HCEC 1CT (cell line): ENCODE measurements at places on chromosomes 6 and 20.

- DNase-seq = peak; percentile 21
Observed at GRCh38 chr6:107237992-107238660, 122.8 kb upstream of the BEND3 start.

- no peak for DNase-seq
Observed at GRCh38 chr6:13428583-13429405, 58.6 kb downstream of the GFOD1 start.

DNA sequence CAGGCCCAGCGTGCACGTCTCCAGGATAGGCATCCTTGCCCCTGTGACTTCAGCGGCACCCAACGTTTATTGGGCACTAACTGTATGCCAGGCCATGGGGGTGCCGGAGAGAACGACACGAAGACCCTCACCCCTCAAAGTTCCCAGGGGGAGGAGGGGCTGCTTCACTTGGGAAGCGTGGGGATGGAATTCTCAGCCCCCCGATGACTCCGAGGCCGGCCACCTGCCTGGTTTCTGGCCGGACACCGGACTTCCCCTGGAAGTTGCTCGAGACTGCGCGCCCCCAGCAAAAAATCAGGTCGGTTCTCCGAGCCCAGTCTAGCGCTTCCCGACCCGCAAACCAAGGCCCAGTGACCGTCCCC lies 275 bp upstream of the MAVS start:
- no peak for DNase-seq

DNA sequence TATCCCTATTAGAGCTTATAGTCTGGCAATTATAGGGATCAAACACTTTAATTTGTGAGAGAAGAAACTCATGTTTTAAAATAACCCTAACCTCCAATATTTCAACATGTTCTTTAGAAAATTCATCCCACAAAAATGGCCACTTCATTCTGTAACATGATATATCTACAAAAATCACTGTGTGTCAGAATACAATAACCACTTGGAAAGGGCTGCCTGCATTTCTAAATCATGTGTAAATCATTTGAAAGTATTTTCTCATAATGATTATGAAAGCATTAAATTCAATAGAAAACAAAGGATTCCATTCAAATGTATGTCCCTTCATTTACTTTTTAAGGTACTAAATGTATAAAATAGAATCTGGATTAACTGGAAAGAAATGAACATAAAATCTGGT lies 101.4 kb upstream of the NHSL1 start:
- DNase-seq = peak; percentile 90

GRCh38 chr20:58472273-58473018 lies 42.8 kb downstream of the APCDD1L start:
- DNase-seq = no peak

GRCh38 chr6:117985916-117986315 lies 78.9 kb downstream of the SLC35F1 start:
- DNase-seq = no peak

DNA sequence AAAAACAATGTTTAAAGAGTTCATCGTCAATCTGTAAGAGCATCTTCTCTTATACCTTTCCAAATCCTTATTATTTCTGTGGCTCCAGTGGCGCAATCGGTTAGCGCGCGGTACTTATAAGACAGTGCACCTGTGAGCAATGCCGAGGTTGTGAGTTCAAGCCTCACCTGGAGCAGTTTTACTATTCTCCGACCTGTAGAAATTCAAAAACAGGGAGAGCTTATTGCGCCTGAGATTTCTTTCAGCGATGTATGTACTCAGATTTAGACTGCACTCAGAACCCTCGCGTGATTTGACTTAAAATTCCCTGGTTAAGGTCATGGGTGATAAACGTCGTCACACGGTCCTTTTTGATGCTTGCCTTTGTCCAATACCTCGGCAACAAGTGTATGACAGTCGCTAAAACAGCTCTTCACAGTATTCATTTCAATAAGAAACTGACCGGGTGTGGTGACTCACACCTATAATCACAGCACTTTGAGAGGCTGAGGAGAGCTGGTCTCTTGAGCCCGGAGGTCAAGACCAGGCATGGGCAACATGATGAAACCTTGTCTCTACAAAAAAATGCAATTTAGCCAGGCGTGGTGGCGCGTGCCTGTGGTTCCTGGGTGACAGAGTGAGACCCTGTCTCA lies 11.9 kb downstream of the GPX5 start:
- no peak for DNase-seq

GRCh38 chr6:107056796-107057195 lies 28.8 kb downstream of the MTRES1 start:
- DNase-seq = no peak

DNA sequence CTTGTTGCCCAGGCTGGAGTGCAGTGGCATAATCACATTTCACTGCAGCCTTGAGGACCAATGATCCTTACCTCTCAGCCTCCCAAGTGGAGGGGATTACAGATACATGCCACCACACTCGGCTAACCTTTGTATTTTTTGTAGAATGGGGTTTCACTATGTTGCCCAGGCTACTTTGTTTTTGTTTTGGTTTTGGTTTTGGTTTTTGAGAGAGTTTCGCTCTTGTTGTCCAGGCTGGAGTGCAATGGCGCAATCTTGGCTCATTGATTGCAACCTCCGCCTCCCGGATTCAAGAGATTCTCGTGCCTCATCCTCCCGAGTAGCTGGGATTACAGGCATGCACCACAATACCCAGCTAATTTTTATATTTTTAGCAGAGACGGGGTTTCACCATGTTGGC lies 105.5 kb downstream of the BMP7 start:
- DNase-seq = no peak

DNA sequence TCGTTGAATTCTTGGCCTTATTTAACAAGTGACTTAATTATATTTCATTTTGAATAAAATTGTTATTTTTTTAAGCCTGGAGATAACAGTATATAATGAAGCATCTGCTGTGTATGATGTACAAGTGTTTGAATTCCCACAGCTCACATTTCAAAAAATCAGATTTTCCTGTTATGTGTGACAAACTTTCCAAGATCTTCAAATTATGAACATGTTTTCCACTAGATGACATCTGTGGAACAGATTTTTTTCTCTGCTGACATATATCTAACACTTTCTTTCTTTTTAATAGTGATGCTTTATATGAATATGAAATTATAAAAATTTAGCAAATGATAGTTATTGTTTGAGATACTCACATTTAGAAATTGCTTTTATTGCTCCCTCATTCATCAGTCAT lies 482.8 kb downstream of the LMBRD1 start:
- no peak for DNase-seq

DNA sequence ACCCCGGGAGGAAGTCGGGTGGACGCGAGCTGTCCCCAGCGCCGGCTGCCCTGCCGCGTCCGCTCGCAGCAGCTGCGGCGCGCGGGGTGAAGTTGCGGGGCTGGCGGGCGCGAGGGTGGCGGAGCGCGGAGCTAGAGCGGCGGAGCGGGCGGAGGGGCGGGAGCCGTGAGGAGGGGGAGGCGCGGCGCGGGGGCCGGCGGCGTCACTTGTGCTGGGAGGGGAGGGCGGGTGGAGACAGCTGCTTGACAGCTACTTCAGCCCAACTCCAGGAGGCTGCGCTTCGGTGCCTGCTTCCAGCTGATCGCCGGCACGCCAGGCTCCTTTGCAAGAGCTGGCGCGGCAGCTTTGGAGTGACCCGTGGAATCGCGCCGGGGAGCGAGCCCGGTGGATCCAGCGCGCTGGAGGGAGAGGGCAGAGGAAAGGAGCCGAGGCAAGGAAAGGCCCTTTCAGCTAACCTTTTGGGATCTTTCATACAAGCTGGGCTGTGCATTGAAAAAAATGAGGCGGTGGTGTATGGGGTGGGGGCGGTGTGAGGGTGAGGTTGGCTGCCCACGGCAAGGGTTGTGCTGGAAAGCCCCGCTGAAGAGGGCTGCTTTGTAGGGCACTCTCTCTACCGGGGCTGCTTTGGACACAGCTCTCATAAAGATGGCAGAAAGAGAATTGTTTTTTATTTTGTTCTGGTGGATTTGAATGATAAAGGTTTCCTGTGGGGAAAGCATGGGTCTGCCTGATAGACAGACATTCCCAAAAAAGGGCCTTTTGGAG lies 24.6 kb downstream of the RIPOR2 start:
- DNase-seq = no peak

DNA sequence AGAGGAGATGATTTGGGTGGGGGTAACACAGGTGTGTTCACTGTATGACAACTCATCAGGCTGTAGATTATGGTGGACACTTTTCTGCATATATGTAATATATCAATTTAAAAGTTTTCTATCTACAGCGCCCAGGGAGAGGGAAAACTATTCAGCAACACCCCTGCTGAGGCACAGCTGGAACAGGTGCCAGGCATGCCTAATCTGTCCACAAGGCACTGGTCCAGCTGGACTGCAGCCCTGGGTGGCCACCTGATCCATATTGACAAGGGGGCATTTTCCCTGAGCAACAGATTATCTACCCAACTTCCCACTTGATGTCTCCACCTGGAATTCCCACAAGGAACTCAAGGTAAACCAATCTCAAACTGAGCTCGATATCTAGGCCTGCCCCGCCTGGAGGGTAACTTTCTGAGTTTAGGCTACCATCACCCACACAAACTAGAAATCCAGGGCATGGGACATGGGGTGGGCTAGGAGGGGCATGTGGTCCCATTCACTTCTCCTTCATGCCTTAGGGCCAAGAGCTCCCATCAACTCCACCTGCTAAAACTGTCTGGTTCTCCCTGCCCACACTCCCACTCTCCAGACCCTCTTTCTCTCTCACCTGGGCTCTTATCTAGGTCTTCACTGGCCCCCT lies 4.6 kb downstream of the SLC22A16 start:
- DNase-seq = no peak

- DNase-seq = peak; percentile 36
Observed at GRCh38 chr6:109202409-109203264, 107.3 kb downstream of the CEP57L1 start.

- DNase-seq = no peak
Observed at GRCh38 chr6:157228426-157229131, 94.7 kb downstream of the TMEM242 start.

- no peak for DNase-seq
Observed at GRCh38 chr6:83985308-83985713, 48.3 kb upstream of the MRAP2 start.

- no peak for DNase-seq
Observed at GRCh38 chr20:38975539-38976120, 13.5 kb downstream of the DHX35 start.
